ENCODE measurements at places on chromosomes 11 and 22. TPM values are rescaled to one million over a fixed set of nuclear protein-coding genes. Genes with fewer than 3 reads are reported as not detected.

FGF19 gene
- not detected for total RNA-seq

CEND1 gene
- 2.2 TPM for total RNA-seq

KRTAP5-10 gene
- not detected for total RNA-seq

SPATA19 gene
- total RNA-seq = not detected

MN1 gene
- 29.5 TPM for total RNA-seq

LRP5 gene
- total RNA-seq = 45.0 TPM

HEPN1 gene
- total RNA-seq = not detected

KIAA1671 gene
- 7.4 TPM for total RNA-seq

MUC15 gene
- total RNA-seq = not detected

H19 gene
- total RNA-seq = 5,783 TPM
